ENCODE measurements at places on chromosomes 13 and 19.

- DNase-seq = no peak
These were observed 67.2 kb downstream of the SPRY2 start for GRCh38 chr13:80273718-80274117.

DNA sequence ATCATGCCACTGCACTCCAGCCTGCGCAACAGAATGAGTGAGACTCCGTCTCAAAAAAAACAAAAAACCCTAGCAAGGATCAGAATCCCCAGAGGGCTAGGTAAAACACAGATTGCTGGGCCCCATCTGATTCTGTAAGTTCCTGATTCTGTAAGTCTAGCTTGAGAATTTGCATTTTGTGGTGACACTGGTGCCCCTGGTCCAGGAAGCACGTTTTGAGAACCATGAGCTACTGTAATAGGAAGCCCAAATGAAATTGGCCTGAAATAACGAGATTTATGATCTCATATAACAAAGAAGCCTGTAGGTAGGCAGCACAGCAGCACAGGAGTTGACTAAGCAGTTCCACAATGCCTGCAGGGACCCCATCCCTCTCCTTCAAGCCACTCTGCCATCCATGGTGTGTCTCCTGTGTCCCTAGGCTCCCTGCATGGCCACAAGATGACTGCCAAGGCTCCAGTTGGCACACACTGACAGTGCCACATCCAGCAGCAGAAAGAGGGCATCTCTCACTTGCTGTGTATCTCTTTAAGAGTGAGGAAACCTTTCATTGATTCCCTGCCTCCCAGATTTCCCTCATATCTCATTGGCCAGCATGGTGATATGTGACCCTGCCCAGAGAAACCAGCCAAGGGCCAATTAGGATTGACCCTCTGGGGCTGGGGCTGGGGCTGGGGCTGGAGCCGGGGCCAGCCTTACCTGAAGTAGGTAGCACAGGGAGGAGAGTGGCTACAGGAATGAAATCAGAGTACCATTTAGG lies 21.7 kb downstream of the SIPA1L3 start:
- no peak for DNase-seq

- no peak for DNase-seq
These were observed 44.3 kb downstream of the SHISA2 start for GRCh38 chr13:26007261-26008125.

GRCh38 chr13:71524613-71525304 lies 342.2 kb downstream of the DACH1 start:
- no peak for DNase-seq

DNA sequence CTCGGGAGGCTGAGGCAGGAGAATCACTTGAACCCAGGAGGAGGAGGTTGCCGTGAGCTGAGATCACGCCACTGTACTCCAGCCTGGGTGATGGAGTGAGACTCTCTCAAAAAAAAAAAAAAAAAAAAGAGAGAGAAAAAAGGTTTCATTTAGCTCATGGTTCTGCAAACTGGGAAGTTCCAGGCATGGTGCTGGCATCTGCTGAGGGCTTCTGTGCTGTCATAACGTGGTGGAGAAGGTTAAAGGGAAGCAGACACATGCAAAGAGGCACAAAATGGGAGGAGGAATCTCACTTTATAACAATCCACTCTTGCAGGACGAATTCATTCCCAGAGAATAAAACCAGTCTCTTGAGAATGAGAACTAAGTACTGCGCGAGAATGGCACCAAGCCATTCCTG lies 34.9 kb upstream of the SIAH3 start:
- no peak for DNase-seq

GRCh38 chr19:10006335-10006708 lies 4.0 kb downstream of the COL5A3 start:
- no peak for DNase-seq

- no peak for DNase-seq
These were observed 199.6 kb upstream of the IRS2 start for GRCh38 chr13:109985871-109986450.

GRCh38 chr13:100544866-100545683 lies 43.5 kb downstream of the GGACT start:
- no peak for DNase-seq

DNA sequence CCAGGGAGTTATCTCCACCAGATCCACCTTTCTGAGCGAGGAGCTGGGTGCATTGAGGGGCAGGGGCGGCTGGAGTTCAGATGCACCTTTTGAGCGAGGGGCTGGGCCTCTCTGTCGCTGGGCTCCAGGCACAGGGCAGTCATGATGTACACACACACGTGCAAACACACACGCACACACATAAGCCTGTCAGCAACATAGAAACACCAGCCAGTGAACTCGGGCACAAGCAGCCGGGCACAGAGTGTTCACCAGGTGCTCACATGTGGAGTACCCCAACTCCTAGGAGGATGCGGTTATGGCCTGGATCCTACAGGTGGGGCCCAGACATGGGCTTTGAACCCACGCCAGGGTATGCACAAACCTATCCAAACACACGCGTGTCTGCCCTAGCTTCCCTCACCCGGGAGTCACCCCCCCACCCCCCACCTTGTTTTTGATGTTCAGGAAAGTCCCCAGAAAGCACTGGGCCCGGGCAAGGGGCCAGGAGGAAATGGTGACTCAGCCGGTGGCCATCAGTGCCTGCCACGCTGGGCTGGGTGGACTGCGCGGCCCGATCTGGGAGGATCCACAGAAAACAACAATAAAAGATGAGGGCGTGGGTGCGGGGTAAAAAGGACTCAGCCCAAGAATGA lies 13.3 kb downstream of the ARRDC2 start:
- no peak for DNase-seq

DNA sequence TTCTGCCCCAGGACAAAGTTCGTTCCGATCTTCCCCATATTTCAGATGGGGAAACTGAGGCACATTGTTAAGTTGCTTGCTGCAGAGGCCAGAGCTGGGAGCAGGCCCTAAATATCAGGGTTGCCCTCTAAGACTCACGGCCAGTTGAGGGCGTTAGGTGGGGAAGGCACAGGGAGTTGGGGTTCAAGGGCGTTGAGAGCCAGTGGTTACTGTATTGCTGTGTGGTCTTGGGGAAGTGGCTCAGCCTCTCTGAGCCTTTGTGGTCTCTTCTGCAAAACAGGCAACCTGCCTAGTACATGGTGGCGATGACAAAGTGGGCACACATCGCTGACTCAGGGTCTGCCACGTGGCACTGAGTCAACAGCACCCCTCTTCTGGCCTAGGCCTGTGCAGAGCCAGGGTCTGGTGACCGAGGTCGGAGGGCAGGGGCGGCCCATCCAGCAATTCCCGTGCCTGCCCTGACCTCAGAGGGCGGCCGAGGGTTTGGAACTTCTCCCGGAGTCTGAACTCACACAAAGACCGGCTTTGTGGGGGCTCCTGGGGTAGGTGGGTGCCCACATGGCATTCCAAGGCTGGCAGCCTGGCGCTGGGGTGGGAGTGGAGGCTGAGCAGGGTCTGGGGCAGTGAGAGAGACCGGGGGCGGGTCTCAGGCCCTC lies 10.2 kb downstream of the TNFAIP8L1 start:
- DNase-seq = no peak

DNA sequence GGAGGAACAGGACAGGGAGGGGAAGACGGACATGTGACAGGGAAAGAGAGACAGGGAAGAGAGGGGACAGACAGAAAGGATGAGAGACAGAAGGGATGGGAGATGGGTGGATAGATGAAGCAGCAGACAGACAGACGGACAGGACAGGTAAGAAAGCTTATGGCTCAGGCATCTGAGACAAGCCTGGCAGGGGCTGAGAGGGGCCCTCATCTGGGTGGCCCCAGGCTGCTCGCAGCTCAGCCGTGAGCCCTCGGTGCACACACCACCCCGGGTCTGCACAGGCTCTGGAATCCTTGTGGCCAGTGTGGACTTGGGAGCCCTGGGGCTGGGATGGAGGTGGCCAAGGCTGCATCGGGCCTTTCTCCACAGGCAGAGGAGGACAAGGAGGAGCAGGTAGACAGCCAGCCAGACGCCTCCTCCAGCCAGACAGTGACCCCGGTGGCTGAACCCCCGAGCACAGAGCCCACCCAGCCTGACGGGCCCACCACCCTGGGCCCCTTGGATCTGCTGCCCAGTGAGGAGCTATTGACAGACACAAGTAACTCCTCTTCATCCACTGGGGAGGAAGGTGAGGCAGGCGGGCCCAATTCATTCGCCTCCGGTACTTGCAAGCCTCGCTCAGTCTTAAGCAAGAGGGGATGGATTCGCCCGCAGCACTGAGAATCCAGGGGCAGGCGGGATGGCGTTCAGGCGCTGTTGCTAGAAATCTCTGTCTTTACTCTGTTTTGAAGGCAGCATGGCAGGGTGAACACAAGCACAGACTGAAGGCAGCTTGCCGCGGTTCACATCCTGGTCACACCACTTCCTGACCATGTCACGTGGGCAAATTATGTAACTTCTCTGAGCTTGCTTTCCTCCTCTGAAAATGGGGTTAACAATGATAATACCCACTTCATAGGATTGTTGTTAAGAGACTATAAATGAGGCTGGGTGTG lies 14.0 kb downstream of the GRAMD1A start:
- no peak for DNase-seq

- peak; percentile 44 for DNase-seq
These were observed 14.7 kb downstream of the MAG start for GRCh38 chr19:35306473-35307246.

GRCh38 chr19:48868114-48868886 lies at the start of gene PLEKHA4:
Gene PLEKHA4, minus strand, starts transcription at chr19:48868617. Its CDS starts 997 bp downstream, at chr19:48867620.
- peak; percentile 45 for DNase-seq

DNA sequence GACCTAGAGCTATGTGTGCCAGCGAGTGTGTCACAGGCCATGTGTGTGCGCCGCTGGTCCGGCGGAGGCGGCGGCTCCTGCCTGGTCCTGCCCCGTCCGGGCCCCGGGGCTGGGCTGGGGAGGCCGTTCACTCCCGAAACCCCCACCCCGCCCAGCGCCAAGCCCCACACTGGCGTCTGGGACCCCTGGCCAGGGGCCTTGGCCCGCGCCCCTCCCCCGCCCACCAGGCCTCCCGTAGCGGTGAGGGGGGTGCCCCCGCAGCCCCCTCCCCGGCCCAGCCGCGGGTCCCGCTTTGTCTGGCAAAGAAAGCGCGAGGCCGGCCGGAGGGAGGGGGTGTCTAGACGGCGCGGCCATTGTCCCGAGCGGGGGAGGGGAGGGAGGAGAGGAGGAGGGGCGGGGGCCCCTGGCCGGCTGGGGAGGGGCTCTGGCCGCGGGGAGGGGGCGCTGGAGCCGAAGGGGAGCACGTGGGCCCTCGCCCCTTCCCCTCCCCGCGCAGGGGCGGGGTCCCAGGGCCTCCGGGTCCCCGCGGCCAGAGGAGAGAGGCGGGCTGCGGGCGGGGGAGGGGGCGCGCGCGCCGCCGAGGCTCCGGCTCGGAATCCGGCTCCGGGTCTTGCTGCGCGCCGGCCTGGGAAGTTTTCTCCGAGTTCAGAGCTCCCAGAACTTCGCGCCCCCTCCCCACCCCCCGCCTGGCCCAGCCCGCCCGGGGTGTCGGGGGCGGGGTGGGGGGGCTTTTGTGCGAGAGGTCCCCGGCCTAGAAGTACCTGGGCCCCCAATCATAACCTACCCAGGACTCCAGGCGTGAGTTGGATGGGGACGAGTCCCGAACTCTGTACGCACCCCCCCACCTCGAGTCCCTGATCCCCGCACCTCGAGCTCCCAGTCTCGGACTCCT lies 888 bp downstream of the NOTCH3 start:
- DNase-seq = peak; percentile 47

- DNase-seq = no peak
These were observed 766.4 kb upstream of the KLHL1 start for GRCh38 chr13:70874636-70875035.

DNA sequence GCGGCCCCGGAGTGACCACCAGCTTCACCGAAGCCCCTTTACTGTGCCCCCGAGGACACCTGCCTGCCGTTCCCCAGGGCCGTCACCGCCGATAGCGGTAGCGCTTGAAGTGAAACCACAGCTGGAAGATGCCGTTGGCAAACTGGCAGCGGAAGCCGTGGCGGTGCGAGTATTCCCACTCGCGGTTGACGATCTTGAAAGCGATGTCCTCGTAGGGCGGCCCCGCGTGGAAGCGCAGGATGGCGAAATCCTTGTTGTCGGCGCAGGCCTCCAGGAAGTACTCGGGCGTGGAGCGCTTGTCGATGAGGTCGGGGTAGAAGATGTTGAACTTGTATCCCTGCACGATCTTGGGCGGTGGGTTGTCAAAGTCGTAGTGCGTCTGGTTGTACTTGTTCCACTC lies 5.2 kb upstream of the TBXA2R start:
- DNase-seq = no peak

DNA sequence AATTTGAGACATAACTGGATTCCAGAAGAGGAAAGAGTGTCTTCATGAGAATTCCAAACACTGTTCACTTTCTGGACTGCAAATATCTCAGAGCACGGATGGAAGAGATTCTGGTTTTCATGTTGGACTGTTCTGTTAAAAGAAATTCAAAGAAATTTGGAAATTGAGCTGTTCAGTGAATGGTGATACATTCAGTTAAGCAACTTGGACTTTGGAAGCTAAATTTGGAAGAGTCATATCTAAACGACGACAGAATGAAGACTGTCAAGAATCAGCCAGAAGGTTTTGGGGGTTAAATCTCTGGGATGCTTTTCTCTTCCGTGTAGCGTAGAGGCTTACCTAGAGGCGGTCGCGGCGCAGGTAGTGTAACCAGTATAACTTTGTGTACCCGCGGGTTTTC lies 25.6 kb downstream of the SAFB start:
- no peak for DNase-seq

DNA sequence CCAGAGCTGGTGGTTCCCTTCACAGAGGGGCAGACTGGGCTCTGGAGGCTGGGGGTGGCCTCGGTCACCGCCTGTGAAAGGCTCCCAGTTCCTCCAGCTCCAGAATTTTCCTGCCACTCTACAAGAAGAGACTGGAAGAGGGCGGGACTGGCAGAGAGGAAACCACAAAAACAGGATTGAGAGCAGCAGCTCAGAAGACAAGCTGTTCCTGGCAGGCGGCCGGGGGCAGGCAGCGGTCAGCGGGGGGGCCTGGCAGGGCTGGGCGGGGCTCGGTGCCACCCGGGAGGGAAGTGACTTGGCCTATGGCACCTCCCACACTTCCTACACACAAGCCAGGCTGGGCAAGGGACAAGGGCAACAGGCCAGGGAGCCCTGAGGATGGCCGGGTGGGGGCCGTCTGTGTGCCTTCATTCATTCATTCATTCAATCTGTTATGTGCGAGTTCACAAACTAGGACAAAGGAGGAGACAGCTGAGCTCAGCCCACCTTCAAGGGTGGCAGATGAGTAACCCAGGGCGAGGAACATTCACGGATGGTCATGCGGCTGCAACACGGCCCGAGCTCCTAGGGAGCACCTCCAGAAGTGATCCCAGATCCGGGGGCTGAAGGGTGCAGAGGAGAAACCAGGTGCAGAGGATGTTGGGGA lies 16.9 kb upstream of the BTBD2 start:
- no peak for DNase-seq

GRCh38 chr13:93620181-93620765 lies 393.7 kb downstream of the GPC6 start:
- DNase-seq = no peak

All from WERI-Rb-1 (cell line).